NCI-H510A treated with DMSO at 0.1 percent for 48 hours (cell line): ENCODE measurements at places on chromosomes 1 and 21.

DNA sequence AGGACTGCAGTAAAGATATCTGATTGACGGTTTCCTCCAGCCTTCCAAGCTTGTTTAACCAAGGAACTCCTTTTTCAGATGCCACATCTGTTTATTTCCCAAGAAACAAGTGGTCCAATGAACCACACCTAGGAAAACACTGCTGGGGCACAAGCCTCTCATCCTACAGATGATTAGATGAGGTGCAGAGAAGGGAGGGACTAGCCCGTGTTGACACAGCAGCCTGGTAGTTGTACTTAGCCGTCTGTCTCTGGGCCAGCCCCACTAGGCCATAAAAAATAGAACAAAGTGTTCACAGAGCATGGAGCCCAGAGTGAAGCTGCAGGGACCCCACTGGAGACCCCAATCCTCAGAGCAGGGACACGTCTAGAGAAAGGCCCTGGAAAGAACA lies 32.1 kb downstream of the LRP8 start:
- peak; percentile 45 for DNase-seq

GRCh38 chr1:58346036-58346355 lies 200.5 kb downstream of the OMA1 start:
- DNase-seq = no peak

GRCh38 chr1:166119471-166119965 lies 47.3 kb downstream of the FAM78B start:
- DNase-seq = no peak

DNA sequence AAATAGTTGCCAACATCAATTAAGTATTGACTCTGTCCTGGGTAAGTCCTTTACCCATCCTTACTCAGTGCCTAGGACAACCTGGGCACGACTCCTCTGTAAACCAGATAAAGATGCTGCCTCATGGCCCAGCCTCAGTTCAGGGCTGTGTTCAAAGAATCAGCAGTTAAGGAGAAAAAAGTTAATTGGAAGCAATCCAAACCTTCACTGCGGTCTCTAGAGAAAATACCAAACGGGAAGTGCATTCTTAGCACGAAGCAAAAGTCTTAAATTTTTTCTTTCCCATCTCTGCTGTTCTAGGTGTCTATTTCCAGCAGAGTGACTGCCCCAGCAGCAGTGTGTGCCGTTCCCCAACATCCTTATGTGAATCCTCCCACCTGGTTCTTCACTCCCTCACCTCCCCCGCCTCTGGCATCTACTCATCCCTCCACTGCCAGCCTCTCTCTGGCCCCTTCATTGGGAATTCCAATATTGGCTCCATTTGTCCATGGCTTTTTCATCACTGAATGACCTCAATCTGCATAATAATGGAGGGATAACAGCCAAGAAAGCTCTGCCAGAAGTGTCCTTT lies 23.2 kb downstream of the KANK4 start:
- DNase-seq = no peak

GRCh38 chr1:61097722-61098121 lies 15.4 kb downstream of the NFIA start:
- DNase-seq = no peak

DNA sequence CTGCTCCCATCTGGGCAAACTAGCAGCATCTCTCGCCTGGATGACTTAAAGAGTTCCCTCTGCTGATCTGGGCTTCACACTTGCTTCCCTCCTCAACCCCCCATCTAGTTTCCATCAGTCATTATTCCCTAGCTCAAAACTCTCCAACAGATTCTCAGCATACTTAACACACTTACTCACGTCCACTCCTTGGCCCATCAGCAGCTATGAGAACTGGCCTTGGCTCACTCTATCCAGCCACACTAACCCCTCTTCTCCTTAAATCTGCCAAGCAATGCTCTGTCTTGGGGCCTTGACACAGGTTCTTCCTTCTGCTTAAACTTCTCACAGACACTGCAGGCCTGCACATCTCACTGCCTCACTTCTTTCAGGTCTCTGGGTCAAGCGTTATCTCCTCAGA lies 41.6 kb downstream of the GNG12 start:
- DNase-seq = no peak

DNA sequence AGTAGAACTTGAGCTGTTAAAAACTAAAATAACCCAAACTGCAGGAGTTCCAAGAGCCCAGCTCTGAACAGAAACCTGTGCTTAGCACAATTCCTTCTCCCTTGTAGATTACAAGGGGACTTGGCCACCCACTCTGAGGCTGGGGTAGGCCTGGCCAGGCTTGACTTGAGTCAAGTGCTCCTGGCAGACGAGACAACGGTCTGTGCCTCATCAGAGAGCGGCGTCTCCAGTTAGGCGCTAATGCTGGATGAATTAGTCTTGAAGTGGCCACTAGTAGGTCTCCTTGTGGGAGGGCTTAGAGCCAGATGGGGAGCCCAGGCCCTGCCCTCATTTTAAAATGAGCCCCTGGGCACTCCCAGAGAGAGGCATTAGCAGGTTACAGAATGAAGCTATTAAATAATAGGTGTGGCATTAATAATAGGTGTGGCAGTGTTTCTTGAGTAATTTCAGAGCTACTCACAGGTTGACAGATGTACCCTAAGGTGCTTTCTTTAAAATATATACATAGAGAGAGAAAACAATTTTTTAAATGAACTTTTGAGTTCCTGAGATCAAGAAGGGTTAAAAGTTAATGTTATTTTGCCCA lies 1.1 kb downstream of the EEIG2 start:
- peak; percentile 68 for DNase-seq

GRCh38 chr1:115430441-115431158 lies 92.6 kb upstream of the NGF start:
- DNase-seq = peak; percentile 41

DNA sequence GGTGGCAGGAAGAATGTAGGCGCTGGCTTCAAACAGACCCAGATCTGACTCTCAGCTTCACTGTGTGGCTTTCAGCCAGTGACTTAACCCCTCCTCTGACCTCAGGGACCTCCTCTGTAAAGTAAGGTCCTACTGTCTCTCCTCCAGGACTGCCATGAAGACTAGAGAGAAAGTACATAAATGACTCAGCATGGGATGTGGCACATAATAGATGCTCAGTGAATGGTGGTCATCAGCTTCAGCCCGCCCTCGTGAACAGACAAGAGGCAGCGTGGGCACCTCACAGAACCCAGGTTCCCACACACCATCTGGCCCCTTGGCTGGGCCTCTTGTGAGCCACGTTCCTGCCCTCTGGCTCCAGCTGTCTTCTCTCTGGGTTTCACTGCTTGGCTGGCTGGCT lies 126.0 kb downstream of the SYF2 start:
- DNase-seq = no peak

DNA sequence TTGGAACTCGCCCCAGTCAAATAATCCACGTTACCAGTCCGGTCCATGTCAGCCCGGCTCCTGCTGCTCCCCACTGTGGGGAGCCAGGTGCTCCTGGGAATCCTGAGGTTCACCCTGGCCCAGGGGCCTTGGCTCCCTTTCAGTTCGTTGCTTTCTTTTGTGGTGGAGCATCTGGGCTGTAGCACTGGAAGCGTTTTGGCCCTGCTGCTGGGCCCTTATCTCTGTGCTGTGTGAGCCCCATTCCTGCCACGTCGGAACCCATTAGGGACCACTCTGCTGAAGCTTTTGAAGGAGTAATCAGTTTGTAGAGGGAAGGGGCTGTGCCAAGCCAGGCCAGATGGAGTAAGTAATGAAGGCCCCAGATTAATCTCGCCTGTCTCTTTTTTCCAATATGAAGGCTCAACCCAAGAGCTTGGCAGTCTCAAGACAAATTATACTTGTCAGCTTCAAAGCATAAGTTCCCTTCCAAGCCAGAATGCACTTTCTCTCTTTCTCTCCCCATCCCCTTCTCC lies 82.3 kb downstream of the PGM1 start:
- DNase-seq = no peak

DNA sequence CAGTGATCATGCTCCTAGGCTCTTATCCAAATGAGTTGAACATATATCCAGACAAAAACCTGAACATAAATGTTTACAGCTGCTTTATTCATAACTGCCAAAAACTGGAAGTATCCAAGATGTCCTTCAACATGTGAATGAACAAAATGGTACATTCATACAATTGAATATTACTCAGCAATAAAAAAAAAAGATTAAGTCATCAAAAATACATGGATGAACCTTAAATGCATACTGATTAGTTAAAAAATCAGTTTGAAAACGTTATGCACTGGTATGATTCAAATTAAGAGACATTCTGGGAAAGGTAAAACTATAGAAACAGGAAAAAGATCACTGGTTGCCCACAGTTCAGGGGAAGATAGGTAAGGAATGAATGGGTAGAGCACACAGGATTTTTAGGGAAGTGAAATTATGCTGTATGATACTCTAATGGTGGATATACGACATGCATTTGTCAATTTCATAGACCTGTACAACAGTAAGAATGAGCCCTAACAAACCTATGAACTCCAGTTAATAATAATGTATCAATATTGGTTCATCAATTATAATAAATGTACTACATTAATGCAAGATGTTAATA lies 3.1 kb downstream of the LRRC40 start:
- DNase-seq = no peak

- no peak for DNase-seq
Observed at GRCh38 chr1:232789651-232790050, 15.6 kb upstream of the MAP10 start.

GRCh38 chr1:918353-918752 lies 5.4 kb upstream of the SAMD11 start:
- no peak for DNase-seq

GRCh38 chr21:15653710-15654109 lies 76.1 kb upstream of the USP25 start:
- DNase-seq = no peak

DNA sequence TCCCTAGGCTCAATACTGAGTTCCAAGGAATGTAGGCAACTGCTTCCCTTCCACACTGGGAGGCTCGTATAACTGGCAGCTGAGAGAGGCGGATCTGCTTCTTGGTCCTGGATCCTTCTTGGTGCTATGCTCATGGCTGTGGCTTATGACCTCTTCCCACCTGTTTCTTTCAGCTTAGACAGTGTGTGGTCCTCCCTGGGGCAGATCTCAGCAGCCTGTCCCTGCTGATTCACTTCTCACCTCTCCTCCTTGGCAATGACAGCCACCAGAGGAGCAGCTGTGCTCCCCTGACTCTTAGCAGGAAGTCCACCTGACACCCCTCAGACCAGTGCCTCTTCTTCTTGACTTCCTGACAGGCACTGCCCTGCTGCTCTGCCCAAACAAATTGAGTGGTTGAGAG lies 75.1 kb upstream of the PTGFRN start:
- DNase-seq = no peak

DNA sequence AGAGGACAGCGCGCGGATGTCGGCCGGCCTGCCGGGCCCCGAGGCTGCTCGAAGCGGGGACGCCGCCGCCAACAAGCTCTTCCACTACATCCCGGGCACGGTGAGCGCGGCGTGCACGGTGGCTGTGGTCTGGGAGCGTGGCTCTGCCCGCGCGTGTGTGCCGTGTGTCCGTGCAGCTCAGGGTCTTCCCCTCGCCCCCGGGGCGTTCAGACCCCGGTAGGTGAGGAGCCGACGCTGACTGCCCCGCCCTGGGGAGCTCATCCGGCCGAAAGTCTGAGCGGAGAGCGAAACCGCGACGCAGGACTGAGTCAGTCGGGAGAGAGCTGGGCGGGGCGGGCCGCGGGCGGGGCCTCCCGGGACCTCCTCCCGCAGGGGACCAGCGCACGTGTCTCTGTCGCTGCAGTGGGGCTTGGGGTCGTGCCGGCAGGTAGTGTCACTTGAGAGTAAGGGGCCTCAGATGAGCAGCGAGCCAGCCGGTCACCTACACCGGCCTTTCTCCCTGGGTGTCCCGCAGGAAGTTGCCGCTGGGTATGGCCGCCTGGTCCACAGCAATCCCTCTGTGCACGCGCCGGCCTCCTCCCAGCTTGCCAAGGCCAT lies 520 bp downstream of the PLEKHN1 start:
- no peak for DNase-seq

- no peak for DNase-seq
Observed at GRCh38 chr1:23930861-23931490, 17.8 kb upstream of the CNR2 start.

DNA sequence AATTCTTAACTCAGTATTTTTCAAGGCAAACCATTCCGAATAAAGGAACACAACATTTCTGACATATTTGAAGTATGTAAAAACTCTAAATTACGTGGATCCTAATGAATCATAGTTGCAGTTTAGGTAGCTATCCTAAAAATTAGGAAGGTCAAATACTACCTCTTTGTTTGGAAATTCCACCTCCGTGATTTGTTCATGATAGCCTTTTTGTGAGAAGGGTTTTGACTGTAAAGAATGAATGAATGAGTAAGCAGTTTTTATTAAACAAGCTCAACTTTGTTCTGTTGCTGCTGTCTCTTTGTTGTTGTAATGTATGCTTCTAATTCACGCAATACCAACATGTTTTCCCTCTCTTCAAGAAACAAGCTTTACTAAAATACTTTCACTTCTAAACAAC lies 840.4 kb downstream of the USP25 start:
- DNase-seq = no peak

DNA sequence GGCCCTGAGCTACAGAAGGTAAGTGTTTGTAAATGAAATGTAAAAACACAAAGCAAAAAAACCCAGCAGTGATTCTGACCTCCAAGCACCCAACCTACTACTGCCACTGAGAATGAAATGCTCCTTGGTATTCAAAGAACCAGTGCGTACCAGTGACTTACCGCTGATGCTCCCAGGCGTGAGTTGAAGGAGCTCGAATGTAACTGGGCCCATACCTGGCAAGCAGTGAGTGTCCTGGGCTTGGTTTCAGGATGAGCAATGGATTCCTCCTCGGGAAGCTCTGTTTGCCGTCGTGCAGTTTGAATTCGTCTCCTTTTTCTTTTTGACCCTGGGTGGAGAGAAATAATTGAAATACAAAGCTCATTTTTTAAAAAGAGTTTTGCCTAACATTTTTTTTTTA lies 121.9 kb downstream of the ATG4C start:
- DNase-seq = no peak

GRCh38 chr1:8431784-8432183 lies 113.9 kb downstream of the SLC45A1 start:
- no peak for DNase-seq

DNA sequence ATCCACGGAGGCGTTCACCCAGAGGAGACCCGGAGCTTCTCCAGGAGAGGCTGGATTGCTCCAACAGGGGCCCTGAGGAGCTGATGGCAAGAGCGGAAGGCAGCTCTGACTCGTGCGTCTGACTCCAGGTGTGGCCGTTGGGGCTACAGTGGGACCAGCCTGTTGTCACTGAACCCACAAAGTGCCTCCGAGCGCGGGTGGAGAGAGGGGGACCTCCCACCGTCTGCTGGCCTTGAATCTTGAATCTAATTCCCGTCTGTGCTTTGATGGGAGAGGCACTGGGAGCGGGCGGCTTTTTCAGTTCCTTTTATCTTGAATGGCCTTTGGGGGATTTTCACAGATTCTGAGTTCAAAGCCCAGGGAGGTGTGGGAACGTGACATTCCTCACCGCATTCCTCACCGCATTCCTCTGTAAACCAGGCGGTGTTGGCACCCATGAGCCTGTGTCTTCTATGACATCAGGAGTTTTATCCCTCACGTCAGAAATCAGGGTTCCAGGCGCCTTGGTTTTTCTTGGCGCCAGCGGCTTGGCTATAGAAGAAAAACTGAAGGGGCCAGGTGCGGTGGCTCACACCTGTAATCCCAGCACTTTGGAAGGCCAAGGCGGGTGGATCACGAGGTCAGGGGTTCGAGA lies 39.2 kb upstream of the COL18A1 start:
- no peak for DNase-seq

- DNase-seq = no peak
Observed at GRCh38 chr1:118184739-118185083, 317 bp downstream of the SPAG17 start.
